ENCODE measurements at places on chromosomes 5 and 9. TPM values are rescaled to one million over a fixed set of nuclear protein-coding genes. Genes with fewer than 3 reads are reported as not detected.

ARHGEF37 gene
- 1.1 TPM for total RNA-seq

TSC1 gene
- 46.4 TPM for total RNA-seq

DNA sequence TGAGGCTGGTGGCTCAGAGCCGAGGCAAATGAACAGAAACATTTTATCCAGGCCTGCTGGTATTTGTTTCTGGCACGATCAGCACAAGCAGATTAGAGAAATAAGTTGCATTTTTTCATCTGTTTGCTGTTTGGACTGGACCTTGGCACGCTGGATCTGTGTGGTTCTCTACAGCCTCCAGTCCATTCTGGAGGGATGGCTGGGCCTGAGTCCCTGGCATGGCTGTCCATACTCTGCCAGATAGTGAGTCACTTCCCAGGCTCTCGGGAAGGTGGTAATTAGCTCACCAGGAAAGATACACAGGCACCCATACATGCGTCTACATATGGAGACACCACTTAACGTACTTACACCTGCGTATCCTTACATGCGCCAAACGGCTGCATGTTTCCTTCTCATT, 78.6 kb downstream of the SPRY4 start:
- no peak for DNase-seq

GRCh38 chr5:54764102-54765090, 221.0 kb downstream of the ESM1 start:
- DNase-seq, result no peak

DNA sequence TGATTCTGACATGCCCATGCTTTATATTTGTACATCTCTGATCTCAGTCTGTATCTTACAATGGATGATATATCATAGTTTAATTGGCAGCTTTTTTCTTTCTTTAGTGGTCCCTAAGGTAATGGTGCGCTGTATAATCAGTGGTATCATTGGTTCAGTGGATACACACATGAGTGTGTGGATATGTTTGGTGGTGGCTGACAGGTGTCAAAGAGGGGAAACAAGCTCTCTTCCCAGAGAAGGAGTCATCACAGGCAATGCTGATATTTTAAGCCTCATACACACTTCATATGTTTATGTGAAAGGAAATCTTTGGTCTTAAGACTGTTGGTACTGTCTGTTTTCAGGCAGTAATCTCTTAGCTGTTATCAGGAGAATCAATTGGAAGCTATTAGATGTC, 52.1 kb upstream of the KIAA1958 start:
- DNase-seq, result no peak

GRCh38 chr5:35185518-35185917, 44.8 kb downstream of the PRLR start:
- DNase-seq, result no peak
